ENCODE measurements at places on chromosomes 16 and 17.

- DNase-seq: no peak
Measured at GRCh38 chr16:68491576-68491950, 43.3 kb upstream of the SMPD3 start.

DNA sequence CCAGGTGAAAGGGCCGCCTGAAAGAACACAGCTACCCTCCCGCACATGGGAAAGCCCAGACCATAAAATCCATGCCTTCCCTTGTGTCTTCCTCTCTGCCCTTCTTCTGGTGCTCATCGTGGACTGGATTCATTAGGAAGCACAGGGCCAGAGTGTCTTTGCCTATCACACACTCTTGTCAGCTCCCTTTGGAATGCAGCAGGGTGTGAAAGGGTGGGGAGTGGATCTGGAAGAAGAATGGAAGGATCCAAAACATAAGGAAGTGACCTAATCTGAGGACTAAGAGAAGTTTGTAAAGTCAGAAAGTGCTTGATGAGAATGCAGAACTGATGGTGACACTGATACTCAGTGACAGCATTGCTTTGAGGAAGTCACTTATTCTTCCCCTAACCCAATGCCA, 1147.3 kb upstream of the GOT2 start:
- no peak for DNase-seq

- no peak for DNase-seq
Measured at GRCh38 chr16:87441886-87442580, 49.9 kb downstream of the MAP1LC3B start.

DNA sequence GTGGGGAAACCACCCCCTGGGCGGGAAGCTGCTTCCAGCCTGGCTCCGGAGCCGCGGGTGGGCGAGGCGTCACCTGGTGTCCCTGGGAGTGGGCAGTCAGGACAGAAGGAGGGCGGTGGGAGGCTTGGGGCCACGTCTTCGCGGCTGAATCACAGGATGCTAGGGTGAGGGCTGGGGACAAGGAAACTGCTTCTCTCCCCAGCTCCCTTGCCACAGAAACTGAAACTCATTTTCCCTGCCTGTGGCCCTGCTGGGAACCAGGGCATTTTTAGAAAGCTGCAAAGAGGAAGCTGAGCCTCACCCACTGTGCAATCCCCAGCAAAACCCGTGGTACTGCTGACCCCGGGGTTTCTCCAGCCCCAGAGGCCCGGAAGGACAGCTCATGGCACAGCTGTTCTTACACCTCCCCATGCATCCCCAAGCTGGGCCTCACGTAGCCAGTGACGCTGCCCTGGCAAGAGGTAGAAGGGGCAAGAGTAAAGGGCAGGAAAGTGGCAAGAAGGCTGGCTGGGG, 8.2 kb downstream of the RHBDF2 start:
- no peak for DNase-seq

DNA sequence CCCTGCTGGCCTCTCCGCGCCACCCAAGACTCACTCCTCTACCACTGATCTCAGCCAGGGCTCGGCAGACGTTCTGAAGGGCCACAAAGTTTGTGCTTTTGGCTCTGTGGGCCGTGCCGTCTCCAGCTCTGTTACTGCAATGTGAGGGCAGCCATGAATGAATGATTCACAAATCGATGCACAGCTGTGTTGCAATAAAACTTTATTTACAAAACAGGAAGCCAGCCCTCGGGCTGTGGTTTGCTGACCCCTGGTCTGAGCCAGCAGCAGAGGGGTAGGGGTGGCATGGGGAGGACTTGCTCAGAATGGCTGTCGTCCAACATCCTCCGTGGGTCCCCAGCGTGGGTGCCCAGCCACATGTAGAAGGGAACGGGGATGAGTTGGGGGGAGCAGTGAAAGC, 63.0 kb upstream of the PVALEF start:
- no peak for DNase-seq

All from right lung (tissue), 10 donors.